ENCODE measurements at places on chromosomes 16 and 17. TPM values are rescaled to one million over a fixed set of nuclear protein-coding genes. Genes with fewer than 3 reads are reported as not detected.

Gene KRTAP3-1
- total RNA-seq: not detected

Gene SULT1A2
- total RNA-seq: not detected

Gene CTRB2
- total RNA-seq: not detected

Gene PROCA1
- total RNA-seq: 2.4 TPM

Gene MYH2
- 0.11 TPM for total RNA-seq

Gene TMC5
- total RNA-seq: not detected

Gene CIBAR2
- not detected for total RNA-seq

Gene MT1A
- total RNA-seq: 2.4 TPM

DNA sequence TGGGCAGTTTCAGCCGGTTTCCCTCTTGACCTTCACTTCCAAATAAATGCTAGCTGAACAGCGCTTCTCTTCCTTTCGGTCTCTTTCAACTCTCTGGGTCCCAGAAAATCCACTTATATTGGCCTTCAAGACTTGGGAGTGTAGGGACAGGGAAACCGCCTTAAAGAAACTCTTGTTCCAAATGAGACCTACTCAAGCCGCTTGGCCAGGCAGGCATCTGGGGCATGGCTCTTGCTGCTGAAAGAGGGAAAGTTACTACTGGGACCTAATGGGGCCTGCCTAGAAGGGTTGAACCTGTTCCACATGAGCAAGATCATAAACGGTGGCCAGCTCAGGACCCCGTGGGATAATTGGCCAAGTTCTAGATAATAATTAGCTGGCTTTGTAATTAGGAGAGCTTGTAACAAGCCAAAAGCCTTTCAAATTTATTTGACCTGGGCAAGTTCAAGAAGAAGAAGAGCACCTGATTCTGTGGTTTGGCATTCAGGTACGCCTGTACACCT is 13.2 kb downstream of the CDH1 start:
- no peak for DNase-seq

GRCh38 chr17:57085448-57086068 is 512 bp downstream of the AKAP1 start:
- peak; percentile 32 for DNase-seq

- DNase-seq: no peak
Observed at GRCh38 chr16:24784121-24784520, 54.7 kb downstream of the TNRC6A start.

DNA sequence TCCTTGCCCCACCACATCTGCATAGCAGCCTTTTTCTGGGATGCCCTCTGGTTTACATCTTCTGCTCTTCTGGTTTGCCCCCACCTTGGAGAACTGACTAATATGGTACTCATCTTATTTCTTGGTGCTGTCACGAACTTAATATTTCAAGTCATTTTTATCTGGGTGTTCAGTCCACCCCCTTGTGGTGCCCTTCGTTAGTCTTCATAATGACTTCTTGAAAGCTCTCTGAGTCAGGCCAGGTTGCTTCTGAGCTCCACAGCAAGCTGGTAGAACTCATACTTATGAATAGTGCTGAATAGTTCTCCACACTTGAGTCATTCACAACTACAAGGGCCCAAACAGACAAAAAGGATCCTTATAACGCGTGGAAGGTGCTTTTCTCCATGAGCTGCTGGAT is 35.8 kb upstream of the TEKT3 start:
- peak; percentile 84 for DNase-seq

GRCh38 chr16:80175011-80175410 is 365.8 kb upstream of the DYNLRB2 start:
- no peak for DNase-seq

DNA sequence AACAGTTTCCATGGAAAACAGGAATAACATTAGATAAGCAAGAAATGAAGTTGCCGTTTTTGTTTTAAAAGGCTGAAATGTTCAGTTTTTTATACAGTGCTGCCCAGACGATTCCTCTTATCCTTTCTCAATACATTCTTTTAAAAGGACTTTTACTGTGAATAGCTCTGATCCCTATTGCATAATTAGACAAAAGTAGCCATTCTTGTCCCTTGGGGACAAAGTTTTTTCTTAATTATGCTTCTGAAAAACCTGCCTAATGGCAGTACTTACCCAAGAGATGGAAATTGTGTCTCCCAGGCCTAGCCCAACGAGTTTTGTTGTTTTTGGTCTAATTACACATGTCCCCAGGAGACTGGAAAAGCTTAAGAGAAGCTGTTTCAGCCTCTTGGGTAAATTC is 27.6 kb downstream of the NXPH3 start:
- DNase-seq: no peak

DNA sequence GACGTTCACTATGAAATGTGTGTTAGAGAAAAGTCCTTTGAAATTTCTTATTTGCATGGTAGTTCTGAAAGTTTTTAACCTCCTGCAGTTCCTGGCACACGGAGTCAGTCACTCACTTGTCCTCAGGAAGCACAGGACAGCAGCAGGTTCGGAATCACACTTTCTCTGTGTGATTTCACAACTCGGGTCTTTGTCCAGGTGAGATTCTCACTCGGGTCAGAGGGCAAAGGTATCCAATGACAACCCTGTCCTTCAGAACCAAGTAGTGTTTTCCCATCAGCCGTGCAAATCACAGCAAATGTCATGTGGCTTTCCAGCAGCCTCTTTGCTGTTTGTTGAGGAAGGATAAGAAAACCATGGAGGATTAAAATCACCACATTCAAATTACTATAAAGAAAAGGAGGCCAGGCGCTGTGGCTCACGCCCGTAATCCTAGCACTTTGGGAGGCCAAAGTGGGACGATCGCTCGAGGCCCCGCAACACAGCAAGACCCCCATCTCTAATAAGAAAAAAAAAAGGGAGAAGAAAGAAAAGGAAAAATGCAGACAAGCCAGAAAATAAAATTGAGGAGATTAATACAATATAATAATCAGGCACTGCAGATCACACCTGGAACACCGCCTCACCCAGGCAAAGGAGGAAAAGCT is 22.0 kb downstream of the ADCY9 start:
- DNase-seq: no peak

DNA sequence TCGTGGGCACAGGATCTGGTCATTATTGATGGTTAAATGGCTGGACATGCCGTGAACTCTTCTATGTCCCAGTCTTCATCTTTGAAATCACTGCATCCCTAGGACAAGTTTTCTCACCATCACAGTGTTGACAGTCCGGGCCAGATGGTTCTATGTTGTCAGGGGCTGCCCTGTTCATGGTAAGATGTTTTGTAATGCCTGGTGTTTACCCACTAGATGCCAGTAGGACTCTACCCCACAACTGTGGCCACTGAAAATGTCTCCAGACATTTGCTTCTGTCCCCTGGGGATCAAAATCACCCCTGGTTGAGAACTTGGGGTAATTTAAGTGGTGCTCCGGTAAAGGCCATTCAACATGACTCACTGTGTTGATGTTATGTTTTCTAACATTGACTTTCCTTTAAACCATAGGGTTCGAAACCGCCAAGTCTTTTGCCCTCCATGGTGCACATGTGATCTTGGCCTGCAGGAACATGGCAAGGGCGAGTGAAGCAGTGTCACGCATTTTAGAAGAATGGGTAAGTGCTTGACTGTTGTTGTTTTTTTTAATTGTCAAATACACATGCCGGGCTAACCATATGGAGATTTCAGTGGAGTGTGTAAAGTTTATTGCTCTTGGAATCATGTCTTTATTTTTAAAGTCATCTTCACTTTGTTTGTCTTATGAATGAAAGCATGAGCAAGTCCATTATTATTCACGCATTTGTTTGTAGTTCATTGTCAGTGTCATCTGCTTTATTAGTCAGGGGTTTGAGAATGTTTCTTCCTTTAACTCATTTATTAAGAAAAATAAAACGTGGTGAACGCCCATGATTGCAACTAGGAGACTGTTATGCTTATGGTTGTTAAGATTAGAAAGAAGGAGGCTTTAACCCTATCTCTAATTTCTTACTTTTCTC is 64.6 kb downstream of the WWOX start:
- peak; percentile 35 for DNase-seq

- no peak for DNase-seq
Observed at GRCh38 chr16:24879684-24880083, 33.9 kb downstream of the SLC5A11 start.

DNA sequence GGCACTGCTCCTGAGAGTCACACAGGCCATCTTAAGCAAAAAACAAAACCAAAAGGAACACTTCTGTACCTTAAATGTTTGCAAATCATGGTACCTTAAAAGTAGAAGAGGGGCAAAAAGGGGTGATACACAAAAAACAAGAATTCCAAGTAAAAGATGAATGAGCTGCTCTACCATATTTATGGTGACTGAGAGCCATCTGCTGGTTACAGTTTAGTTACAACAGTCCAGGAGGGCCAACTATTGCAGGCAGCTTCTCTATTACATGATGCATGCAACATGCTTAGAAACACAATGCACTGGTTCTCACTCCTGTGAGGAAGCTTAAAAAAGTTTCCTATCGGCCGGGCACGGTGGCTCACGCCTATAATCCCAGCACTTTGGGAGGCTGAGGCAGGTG is 53.5 kb downstream of the STX8 start:
- DNase-seq: peak; percentile 55

DNA sequence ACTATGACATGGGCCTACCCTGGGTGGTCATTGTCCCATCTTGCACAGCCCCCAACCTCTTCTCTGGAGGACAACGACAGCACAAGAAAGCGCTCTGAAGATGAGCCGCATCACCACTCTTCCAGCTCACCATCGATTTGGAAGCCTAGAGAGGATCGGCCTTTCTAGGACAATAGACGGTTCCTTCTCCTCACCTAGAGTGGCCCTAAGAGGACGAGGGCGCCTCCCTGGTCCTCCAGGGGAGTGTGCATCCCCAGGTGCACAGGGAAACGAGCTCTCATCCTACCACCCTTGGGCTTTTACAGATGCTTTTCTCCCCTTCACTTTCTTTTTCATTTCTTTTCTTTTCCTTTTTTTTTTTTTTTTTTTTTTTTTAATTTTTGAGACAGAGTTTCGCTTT is 20.3 kb upstream of the SLC52A1 start:
- DNase-seq: no peak

DNA sequence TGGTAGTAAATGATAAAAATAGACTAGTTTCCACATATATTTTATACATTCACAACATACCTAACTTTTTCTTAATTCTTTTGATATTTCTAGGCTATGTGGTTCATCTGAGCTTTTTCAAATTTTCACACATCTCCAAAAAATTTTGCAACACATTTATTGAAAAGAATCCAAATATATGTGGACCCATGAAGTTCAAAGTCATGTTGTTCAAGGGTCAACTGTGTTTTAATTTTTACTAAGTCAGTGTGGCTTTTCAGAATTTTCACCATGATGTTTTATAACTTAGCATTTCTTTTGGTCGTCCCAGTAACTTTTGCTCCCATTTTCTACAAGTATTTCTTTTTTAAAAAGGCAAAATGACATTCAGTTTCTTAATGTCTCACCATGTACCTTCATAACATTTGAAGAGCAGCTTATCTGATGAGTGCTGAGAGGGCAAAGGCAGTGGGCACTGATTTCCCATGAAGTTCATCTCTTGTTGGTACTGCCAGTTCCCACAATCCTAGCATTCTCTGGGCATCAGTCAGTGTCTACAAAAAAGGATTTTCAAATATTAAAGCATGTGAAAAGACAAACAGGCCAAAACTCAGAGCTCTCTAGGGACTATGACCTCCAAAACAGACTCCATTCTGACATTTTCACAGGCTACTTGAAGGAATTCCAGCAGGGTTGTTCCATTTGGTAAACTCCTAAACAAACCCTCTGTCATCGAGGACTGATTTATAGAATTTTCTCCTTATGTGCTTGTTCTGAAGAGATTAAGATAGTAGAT is 80.3 kb downstream of the MRTFB start:
- DNase-seq: peak; percentile 82

GRCh38 chr17:4584101-4584916 is at the start of gene SMTNL2:
TSS of gene SMTNL2 (plus strand) at chr17:4584529. CDS start at chr17:4584606, 77 bp downstream.
- DNase-seq: no peak

DNA sequence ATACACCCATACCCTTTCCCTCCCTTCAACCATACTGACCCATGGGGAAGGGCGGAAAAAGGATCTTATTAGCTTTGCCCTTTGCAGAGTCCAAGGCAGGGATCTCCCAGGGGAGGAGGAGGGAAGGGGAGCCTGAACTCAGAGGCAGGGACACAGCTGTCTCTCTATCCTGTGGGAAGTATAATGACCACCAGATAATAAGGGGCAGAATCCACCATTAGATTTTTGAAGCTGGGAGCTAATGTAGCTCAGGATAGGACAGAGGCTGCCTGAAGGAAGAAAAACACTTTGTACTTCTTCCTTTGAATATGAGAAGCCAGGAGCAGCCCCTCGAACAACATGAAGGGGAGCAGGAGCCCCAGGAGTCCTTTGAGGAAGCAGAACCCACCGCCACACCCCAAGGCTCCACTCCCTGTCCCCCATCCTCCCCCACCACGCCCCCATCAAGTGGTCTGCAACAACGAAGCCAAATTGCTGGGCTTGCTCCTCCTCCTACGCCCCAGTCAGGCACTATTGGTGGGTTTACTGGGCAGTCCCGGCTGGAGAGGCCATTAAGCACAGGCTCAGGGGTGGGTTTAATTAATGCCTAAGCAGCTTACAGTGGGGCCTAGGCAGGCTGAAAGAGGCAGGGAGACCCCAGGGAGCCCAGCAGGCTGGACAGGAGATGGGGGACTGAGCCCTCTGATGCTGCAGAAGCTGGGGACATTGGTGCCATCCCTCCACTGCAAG is 5.3 kb downstream of the MPP2 start:
- no peak for DNase-seq

DNA sequence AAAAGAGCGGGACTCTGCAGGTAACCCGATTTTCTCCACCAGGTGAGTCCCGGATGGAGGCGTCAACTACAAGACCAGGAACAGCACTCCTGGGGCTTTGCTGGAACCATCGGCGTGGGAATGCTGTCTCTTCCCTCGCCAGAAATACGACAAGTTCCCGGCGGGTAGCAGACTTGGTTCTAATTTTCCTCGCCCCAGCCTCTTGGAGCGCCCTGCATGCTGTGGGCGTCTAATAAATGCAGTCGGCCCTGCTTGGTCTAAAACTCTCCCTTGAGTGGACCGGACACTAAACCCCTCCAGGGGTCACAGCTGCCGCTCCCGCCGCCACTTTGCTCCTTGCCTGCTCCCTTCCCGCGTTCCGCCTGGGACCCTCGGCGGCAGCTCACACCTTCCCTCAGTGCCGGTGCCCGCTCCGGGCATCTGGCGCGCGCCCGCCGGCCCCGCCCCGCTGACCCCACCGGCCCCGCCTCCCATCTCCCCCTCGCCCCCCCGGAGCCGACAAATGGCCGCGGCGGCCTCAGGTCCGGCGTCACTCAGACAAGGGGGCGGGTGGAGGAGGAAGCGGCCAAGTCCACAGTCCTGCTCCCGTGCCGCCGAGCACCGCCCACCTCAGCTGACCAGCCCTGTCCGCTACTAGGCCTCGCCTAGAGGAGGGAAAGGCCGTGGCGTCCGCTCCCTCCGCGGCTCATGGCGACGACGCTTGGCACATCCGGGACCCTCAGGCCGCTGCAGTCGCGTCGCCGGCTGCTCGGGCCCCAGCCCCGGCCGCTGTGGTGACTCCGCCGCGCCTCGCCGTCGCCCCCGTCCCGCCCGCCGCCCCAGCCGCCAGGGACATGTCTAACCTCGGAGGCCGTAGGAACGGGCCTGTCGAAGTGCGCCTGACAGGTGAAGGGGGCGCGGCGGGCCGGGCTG is 65.8 kb downstream of the KPNA2 start:
- peak; percentile 80 for DNase-seq

All from LHCN-M2 (cell line).